ENCODE measurements at places on chromosomes 5 and 9.

GRCh38 chr9:124818431-124819281 is 34.6 kb upstream of the WDR38 start:
- DNase-seq: peak; percentile 88

GRCh38 chr5:124870070-124870469 is 123.6 kb upstream of the ZNF608 start:
- DNase-seq: no peak

DNA sequence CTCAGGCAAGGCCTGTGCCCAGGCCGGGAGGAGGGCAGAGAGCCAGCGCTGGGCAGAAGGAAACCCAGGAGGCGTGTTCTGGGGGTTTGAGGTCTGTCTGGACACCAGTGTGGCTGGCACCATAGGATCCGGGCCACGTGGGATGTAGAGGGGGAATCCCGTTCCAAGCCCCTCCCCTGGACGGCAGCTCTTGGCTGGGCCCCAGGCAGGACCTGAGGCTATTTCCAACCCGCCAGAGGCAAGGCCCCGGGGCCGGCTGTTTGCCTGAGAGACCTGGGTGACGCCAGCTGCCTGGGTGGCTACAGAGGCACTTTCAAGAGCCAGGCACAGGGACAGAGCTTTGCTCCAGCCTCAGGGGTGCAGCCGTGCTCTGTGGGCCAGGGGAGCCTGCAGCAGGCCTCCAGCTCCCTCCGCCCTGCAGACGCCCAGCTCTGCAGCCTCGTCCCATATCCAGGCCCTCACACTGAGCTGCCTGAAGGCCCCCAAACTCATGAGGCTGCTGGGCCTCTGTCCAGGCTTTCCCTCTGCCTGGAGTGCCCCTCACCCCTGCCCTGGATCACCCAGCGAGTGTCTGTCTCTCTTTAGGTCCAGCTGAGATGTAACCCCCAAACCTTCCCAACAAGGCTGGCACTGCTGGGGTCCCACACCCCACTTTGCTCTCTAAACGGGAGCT is 56.6 kb upstream of the EGFL7 start:
- DNase-seq: no peak

DNA sequence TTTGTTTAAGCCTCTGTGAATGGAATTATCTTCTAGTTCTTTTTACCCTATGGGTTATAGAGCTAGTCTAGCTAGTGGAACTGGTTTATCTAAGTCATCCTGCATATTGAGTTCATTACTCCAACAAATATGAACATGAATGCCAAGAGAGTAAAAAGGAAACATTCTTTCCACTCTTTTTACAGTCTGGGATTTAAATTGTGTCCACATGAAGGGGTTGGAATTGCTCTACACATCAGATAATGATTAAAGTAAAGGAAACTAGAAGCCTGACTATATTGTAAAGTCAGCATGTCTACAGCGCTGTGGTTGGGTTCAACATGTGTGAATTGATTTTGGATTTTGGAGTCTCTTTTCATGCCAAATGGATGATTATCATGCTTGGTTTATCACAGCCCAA is 173.1 kb downstream of the CCDC171 start:
- no peak for DNase-seq

GRCh38 chr9:135245482-135246247 is 158.2 kb downstream of the OLFM1 start:
- no peak for DNase-seq

GRCh38 chr5:74131250-74131649 is 505.3 kb downstream of the ARHGEF28 start:
- DNase-seq: no peak

- no peak for DNase-seq
These were observed 284.8 kb downstream of the SEC61B start for GRCh38 chr9:99506747-99507348.

All from epithelial cell of prostate (primary cell).